ENCODE measurements at places on chromosomes 1 and 21.

DNA sequence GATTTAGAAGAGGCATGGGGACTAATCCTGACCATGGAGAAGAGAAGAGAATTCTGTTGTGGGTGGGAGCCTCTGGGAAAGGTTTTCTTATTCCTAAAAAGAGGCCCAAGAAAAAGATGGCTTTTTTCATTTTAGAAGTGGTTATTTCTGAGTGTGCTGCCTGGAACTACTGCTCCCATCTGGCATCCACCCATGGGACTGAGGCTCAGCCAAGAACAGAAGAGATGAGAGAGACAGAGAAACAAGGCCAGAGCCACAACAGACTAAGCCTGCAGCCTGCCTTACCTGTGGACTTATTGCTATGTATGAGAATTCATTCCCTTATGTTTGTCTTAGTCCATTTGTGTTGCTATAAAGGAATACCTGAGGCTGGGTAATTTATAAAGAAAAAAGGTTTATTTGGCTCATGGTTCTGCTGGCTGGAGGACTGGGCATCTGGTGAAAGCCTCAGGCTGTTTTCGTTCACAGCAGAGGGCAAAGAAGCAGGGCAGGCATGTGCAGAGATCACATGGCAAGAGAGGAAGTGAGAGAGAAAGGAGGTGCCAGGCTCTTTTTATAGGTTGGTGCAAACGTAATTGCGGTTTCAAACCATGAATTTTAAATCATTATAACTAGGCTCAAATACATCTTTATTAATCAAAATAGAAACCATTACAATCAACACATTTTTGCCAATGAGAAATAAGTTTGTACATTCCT, 57.5 kb upstream of the PRDM2 start:
- DNase-seq = no peak

GRCh38 chr1:246291127-246291526, 216.0 kb downstream of the SMYD3 start:
- no peak for DNase-seq

GRCh38 chr1:22418312-22418711, 33.3 kb upstream of the ZBTB40 start:
- DNase-seq = no peak

- DNase-seq = no peak
Measured at GRCh38 chr1:39407510-39407895, 83.9 kb upstream of the BMP8A start.

- no peak for DNase-seq
Measured at GRCh38 chr1:58695206-58695605, 4.7 kb downstream of the MYSM1 start.

DNA sequence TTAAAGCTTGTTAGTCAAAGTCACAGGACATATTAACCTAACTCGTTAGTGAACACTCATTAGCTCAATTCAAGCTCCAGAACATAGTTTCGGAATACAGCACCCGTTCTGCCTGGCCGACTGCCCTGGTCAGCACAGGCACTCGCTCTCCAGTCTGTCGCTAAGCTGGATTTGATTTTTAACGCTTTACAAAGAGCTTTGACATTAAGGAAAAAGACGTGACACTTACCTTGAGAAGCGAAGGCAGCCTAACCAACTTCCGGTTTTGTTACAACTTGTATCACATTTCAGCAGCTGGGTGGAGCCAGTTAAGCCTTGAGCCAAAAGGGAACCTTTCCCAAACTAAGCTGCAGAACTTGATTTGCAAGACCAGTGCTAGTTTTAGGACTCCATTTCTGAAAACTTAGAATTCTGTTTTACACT, at the start of gene FRRS1:
TSS of gene FRRS1 (minus strand) at position 258 of the 423 bp plus-strand sequence. CDS start 17,867 bp downstream, outside the sequence.
- DNase-seq = no peak

GRCh38 chr1:191609305-191609704, 549.0 kb upstream of the RGS18 start:
- no peak for DNase-seq

Data from stimulated activated CD4-positive, alpha-beta T cell treated with anti-CD3 and anti-CD28 coated beads, Interleukin-15, amount 100 ng/mL, for 48 hours (primary cell).